ENCODE measurements at places on chromosomes 16 and 17. TPM values are rescaled to one million over a fixed set of nuclear protein-coding genes. Genes with fewer than 3 reads are reported as not detected.

The CACNA1G gene
- 0.04 TPM for total RNA-seq

DNA sequence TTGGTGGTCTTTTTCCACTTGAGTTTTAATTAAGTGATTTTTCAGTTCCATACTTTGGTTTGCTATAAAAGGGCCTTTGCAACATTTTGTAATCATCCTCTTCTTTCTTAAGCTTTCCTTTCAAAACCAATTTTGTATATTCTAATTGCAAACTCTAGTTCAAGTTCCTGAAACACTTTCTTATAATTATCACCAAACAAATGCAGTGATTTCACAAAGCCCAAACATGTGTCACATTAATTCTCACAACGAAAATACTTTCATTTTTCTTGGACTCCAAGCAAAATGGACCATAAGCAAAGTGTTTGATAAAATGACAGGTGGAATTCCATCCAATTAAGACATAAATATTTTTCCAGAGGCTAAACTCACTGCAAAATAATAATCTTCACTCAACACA is 188.2 kb upstream of the IRX5 start:
- DNase-seq: no peak

GRCh38 chr17:79944251-79944812 is 91.3 kb downstream of the TBC1D16 start:
- no peak for DNase-seq

GRCh38 chr17:77644181-77645071 is 314.1 kb upstream of the TNRC6C start:
- DNase-seq: no peak

GRCh38 chr16:58105631-58106030 is 23.6 kb downstream of the CFAP20 start:
- DNase-seq: no peak

- no peak for DNase-seq
Observed at GRCh38 chr17:4135489-4135888, 7.3 kb downstream of the ZZEF1 start.

The OSBPL7 gene
- 13.2 TPM for total RNA-seq

DNA sequence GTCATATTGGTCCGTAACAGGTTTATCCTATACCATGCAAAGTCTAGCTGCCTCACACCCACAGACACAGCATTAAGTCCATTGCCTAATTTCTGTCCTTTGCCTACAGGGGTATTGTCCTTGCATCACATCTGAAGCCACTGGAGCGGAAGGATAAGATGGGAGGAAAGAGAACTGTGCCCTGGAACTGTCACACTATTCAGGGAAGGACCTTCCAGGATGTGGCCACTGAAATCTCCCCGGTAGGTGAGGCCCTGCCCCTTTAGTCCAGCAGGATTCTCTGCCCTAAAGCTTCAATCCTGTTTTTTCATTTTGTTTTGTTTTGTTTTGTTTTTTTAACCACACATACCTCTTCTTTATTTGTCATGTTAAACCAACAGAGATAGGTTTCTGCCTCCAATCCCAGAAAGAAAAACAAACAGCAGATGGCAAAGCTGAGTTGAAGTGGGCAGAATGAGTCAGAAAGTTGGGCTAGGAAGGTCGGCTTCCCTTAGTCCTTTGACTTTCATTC is 2.2 kb upstream of the EFTUD2 start:
- no peak for DNase-seq

GRCh38 chr16:3092501-3092941 is 6.6 kb downstream of the ZSCAN10 start:
- no peak for DNase-seq

The DHRS7C gene
- not detected for total RNA-seq

The PMFBP1 gene
- total RNA-seq: 0.21 TPM

DNA sequence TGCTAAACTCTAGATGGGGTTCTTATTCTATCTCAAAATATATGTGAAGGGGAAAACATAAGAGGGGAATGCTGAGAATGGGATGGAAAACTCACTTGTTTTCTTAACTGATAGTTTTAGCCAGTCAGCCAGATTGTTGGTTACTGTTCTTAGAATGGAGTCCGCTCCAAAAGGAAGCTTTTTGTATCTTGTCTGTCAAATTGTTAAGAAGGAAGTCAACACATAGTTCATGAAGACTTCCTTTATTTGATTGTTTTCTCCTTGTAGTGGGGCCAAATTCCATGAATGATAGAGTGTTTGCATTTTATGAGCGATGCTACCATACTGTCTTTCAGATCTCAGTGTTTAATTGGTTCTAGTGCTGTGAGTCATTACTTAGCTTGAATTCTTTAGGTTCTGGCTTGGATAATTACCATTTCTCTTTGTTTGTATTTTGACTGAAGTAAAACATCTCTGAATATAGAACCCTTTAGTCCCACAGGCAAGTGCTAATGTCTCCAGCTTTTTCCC is 98.3 kb upstream of the GOT2 start:
- no peak for DNase-seq

The PROCA1 gene
- total RNA-seq: 0.66 TPM

GRCh38 chr16:84976644-84977400 is 34.5 kb downstream of the ZDHHC7 start:
- peak; percentile 32 for DNase-seq

GRCh38 chr16:4537376-4538343 is 913 bp downstream of the CDIP1 start:
- no peak for DNase-seq

- DNase-seq: peak; percentile 10
Observed at GRCh38 chr17:36072431-36073121, 8.5 kb downstream of the CCL18 start.

- no peak for DNase-seq
Observed at GRCh38 chr16:496097-496886, 31.2 kb upstream of the CAPN15 start.
